ENCODE measurements at places on chromosomes 11 and 22.

DNA sequence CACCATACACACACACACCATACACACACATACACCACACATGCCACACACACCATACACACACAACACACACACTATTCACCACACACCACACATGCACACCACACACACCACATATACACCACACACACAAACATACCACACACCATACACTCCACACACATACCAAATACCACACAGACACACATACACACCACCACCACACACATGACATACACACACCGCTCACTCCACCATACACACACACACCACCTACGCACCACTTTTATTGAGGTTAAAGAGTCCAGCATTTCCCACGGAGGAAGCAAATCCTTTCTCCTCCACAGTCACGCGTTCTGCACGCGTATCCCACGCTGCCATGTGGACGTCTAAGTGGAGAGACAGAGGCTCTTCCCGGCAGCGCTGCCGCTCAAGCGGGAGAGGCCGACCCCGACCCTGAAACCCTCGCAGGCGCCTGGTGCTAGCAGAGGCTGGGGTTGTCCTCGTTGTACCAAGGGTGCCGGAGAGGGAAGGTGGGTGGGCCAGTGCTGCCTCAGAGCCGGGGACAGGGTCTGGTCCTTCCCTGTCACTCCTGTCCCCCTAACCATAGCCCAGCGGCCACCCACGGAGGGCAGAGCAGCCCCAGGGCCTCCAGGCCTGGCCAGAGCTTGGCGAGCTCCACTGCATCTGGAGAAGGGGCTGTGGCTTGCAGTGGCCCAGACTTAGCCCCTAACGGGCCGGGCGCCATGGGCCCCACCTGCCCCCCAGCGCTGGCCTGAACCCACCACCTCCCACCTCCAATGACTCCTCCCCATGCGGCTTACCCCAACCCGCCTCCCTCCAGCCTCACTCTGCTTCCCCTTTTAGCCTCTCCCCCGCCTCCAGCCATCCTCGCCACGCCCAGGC is 1495.0 kb downstream of the BRD1 start:
- DNase-seq = no peak

- no peak for DNase-seq
Measured at GRCh38 chr22:16789860-16790493, 35.2 kb downstream of the XKR3 start.

DNA sequence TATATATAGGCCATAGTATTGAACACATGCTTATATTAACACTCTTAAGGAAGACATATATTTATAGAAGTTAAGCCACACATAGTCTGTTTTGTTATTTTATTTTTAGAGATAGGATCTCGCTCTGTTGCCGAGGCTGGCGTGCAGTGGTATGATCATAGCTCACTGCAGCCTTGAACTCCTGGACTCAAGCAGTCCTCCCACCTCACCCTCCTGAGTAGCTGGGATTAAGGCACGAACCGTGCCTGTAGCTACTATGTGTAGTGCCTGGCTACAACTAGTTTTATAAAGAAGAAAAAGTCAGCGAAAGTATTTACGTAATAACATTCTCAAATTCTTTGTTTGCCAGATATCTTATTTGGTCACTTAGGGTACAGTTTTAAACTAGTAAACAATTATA is 5.6 kb upstream of the UCP2 start:
- no peak for DNase-seq

GRCh38 chr22:35882211-35883030 is 146.2 kb downstream of the RBFOX2 start:
- DNase-seq = no peak

- DNase-seq = no peak
Measured at GRCh38 chr11:69817265-69818230, 1.7 kb downstream of the FGF3 start.

GRCh38 chr11:125257190-125257579 is 92.6 kb downstream of the PKNOX2 start:
- no peak for DNase-seq
